ENCODE measurements at places on chromosomes 16 and 17. TPM values are rescaled to one million over a fixed set of nuclear protein-coding genes. Genes with fewer than 3 reads are reported as not detected.

Gene WFDC1
- not detected for total RNA-seq

DNA sequence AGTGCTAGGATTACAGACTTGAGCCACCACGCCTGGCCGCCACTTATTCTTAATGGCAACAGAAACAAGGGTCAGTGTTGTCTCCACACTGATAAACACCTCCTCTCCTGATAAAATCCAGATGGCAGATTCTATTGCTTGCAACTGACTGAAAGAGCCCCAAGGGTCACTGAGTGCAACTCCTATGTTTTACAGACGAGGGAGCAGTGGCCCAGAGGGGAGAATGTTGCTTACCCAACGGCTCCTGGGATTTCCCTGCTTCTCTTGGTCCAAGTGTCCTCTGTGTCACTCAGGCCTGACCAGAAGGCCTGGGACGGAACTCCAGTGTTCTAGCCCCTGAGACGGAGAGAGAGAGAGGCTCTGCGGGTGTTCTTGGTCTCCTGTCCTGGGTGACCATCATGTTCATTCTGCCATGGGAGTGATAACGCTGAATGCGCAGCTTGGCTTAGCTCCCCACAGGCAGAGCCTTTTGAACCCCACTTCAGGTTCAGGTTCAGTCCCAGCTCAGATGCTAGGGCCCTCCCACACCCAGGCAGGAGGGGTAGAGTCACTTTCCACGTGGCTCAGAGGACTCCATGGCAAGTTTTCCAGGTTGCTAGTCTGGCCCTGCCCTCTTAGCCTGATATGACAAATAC lies 77.3 kb upstream of the NLRP1 start:
- no peaks in the 10 kb centered on the region for H3K36me3 ChIP-seq
- no peak for DNase-seq
- no peak overlapping the region for H3K27ac ChIP-seq
- no peak overlapping the region for H3K4me3 ChIP-seq
- H3K27me3 ChIP-seq: no peaks in the 10 kb centered on the region

Gene KLHL10
- total RNA-seq: not detected

GRCh38 chr17:54013072-54013471 lies 190.3 kb downstream of the KIF2B start:
- no peak for DNase-seq
- H3K27ac ChIP-seq: no peak overlapping the region

Gene FOXL1
- total RNA-seq: not detected

DNA sequence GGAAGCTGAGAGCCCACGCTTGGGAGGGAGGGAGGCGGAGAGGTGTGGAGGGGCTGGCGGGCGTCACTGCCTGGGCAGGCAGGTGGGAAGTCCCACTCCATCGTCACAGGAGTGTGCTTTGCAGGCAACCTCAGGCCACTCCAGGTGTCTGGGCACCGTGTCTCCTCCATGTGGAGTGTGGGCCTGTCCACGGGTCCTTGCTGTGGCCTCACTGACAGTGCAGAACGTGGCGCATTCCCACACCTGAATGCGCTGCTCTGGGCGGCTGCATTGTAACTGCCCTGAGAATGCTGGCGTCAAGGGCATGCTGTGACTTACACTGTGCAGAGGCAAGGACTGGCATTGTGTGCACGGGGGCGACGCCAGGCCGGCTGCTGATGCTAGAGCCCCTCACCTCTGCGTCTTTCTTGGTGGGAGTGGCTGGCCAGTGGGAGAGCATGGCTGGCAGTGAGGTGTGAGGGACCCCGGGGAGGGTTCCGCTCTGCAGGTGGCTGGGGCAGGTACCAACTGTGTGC lies 66.4 kb downstream of the BANP start:
- DNase-seq: no peak
- no peaks in the 10 kb centered on the region for H3K4me1 ChIP-seq
- H3K4me3 ChIP-seq: no peak overlapping the region
- H3K27me3 ChIP-seq: no peaks in the 10 kb centered on the region
- no peak overlapping the region for H3K27ac ChIP-seq

GRCh38 chr17:33667671-33668070 lies 374.6 kb upstream of the ASIC2 start:
- H3K4me3 ChIP-seq: no peak overlapping the region
- H3K36me3 ChIP-seq: no peaks in the 10 kb centered on the region
- H3K27me3 ChIP-seq: peaks cover 33% of the 10 kb centered on the region
- DNase-seq: no peak
- peaks cover 12% of the 10 kb centered on the region for H3K4me1 ChIP-seq

DNA sequence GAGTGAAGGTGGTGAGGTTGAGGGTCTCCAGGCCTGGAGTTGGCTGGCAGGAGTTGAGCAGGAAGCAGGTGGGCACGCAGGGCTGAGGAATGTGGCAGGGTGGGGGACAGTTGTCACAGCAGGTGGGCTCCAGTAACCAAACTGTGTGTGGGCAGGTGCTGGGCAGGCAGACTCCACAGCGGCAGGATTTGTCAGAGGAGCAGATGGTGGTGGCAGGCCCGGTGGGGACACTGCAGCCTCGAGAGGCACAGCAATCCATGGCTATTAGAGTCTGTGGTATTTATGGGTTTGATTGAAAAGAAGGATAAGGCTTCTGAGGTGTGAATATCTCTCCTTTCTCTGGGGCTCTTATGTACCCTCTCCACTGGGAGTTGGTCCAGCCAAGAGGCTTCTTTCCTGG lies at the start of gene KRTAP3-3:
Gene KRTAP3-3 (minus strand): TSS at position 326 of the 400 bp plus-strand sequence. CDS start 67 bp downstream, at position 259.
- no peak for DNase-seq
- H3K36me3 ChIP-seq: no peaks in the 10 kb centered on the region
- no peaks in the 10 kb centered on the region for H3K4me1 ChIP-seq
- H3K27me3 ChIP-seq: peaks cover 55% of the 10 kb centered on the region
- no peak within 1 kb of the TSS for H3K27ac ChIP-seq

DNA sequence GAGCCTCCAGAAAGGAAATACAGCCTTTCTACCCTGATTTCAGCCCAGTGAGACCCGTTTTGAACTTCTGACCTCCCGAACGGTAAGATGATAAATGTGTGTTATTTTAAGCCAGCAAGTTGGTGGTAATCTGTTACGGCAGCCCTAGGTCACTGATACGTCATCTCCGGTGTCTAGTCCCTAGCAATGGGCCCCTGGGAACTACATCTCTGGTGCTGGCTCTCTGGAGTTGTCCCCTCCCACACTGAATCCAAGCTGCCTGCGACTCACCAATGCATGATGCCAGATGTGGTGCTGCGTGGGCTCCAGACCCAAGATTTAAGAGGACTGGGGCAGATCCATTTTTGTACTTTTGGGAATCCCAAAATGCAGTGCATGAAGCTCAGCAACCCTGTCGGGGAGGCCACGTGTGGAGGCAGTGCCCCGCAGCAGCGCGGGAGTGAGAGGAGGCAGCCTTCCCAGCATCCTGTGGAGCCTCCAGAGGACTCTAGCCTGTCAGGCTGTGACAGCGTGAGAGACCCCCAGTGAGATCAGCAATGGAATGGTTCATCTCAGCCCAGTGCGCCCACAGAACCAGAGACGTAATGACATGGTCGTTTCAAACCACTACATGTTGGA lies 43.6 kb upstream of the USP7 start:
- no peaks in the 10 kb centered on the region for H3K36me3 ChIP-seq
- no peak for DNase-seq
- H3K4me1 ChIP-seq: peaks cover 7% of the 10 kb centered on the region
- H3K27ac ChIP-seq: no peak overlapping the region

Gene WIPF2
- total RNA-seq: 26.7 TPM

DNA sequence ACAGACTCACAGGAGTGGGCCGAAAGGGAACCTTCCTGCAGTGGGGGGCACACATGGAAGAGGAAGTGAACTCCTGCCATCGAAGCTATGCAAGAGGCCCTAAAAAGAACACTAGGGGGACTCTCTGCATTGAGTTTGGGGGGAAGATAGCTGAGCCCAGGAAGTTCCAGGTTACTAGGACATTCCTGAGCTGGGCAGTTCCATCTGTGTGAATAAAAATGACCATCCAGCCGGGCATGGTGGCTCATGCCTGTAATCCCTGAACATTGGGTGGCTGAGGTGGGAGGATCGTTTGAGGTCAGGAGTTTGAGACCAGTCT lies 211.8 kb downstream of the ZNF423 start:
- DNase-seq: no peak
- H3K4me1 ChIP-seq: no peaks in the 10 kb centered on the region
- H3K27ac ChIP-seq: no peak overlapping the region
- H3K36me3 ChIP-seq: peaks cover 2% of the 10 kb centered on the region

GRCh38 chr17:29533976-29534375 lies 32.9 kb downstream of the ABHD15 start:
- DNase-seq: no peak
- no peak overlapping the region for H3K4me3 ChIP-seq
- H3K27ac ChIP-seq: no peak overlapping the region

- H3K4me3 ChIP-seq: no peak overlapping the region
- H3K27ac ChIP-seq: no peak overlapping the region
- no peaks in the 10 kb centered on the region for H3K4me1 ChIP-seq
- H3K36me3 ChIP-seq: no peaks in the 10 kb centered on the region
- H3K27me3 ChIP-seq: no peaks in the 10 kb centered on the region
- no peak for DNase-seq
These were observed 279.8 kb upstream of the GOT2 start for GRCh38 chr16:59013930-59014329.

Gene RNF222
- total RNA-seq: 0.12 TPM

DNA sequence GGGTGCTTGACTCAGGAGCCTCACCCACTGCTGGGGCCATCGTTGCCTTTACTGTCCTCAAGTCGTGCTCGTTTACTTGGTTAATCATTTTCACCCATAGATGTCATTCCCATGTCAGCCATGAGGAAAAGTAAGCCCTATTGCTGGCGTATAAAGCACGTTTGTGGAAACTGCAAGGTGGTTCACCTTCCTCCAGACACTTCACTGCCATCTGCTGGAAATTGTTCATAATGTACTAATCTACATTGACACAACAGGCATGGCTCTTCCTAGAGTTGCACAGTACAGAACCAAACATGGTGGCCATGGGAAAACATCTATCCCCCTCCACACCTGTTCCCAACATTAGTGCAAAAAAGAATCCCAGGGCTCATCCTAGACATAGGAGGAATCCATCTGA lies 116.6 kb downstream of the ZNF18 start:
- H3K4me1 ChIP-seq: no peaks in the 10 kb centered on the region
- DNase-seq: no peak
- no peak overlapping the region for H3K4me3 ChIP-seq
- no peaks in the 10 kb centered on the region for H3K36me3 ChIP-seq

DNA sequence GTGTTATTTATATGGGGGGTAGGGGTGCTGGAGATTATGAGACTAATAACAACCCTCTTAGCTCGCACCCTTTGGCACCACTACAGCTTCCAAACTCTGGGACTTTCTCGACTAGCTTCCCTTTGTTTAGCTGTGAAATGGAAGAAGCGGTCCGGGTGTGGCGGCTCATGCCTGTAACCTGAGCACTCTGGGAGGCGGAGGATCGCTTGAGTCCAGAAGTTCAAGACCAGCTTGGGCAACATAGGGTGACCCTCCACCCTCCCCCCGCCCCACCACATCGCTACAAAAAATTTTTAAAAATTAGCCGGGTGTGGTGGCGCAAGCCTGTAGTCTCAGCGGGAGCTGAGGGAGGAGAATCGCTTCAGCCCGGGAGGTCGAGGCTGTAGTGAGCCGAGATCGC lies 814 bp upstream of the CDH3 start:
- no peaks in the 10 kb centered on the region for H3K36me3 ChIP-seq
- no peak overlapping the region for H3K27ac ChIP-seq
- no peak overlapping the region for H3K4me3 ChIP-seq
- H3K27me3 ChIP-seq: peaks cover 56% of the 10 kb centered on the region
- peaks cover 18% of the 10 kb centered on the region for H3K4me1 ChIP-seq

Gene CHRNE
- 0.25 TPM for total RNA-seq

Gene RNF43
- 0.12 TPM for total RNA-seq

Gene GAST
- not detected for total RNA-seq

GRCh38 chr17:41415833-41416335 lies 8.5 kb downstream of the KRT37 start:
- no peak for DNase-seq
- no peaks in the 10 kb centered on the region for H3K27me3 ChIP-seq
- no peaks in the 10 kb centered on the region for H3K4me1 ChIP-seq
- no peaks in the 10 kb centered on the region for H3K36me3 ChIP-seq
- H3K4me3 ChIP-seq: no peak overlapping the region
- H3K27ac ChIP-seq: no peak overlapping the region

Gene NPIPB6
- 1.1 TPM for total RNA-seq

Gene NAGPA
- total RNA-seq: 18.8 TPM

Gene CCDC102A
- 8.1 TPM for total RNA-seq

Gene TTLL6
- total RNA-seq: not detected

DNA sequence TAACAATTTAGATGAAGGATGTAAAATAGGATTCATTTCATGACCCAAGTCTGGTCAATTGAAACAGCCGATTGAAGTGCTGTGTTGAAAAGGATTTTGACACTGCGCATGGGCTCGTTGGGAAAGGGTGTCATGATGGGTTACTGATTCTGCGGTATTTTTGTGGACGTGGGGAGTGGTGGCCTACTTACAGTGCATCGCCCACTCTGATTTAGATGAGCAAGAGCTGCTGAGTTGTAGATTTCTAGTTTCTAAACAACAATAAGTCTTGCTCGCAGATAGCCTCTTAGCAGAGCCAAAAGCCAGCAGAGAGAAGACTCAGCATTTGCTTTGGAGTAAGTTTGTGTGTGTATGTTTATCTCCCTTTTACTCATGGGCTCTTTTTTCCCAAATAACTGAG lies 731.0 kb downstream of the MAF start:
- H3K27ac ChIP-seq: no peak overlapping the region
- H3K4me3 ChIP-seq: no peak overlapping the region
- H3K36me3 ChIP-seq: no peaks in the 10 kb centered on the region
- no peak for DNase-seq
- H3K27me3 ChIP-seq: no peaks in the 10 kb centered on the region

GRCh38 chr16:83603723-83604570 lies 203.8 kb upstream of the HSBP1 start:
- DNase-seq: no peak
- no peaks in the 10 kb centered on the region for H3K36me3 ChIP-seq
- no peaks in the 10 kb centered on the region for H3K4me1 ChIP-seq
- no peaks in the 10 kb centered on the region for H3K27me3 ChIP-seq

GRCh38 chr17:64230791-64231408 lies 32.2 kb downstream of the TEX2 start:
- H3K27ac ChIP-seq: no peak overlapping the region
- DNase-seq: no peak
- H3K36me3 ChIP-seq: no peaks in the 10 kb centered on the region
- H3K4me1 ChIP-seq: no peaks in the 10 kb centered on the region
- no peak overlapping the region for H3K4me3 ChIP-seq

Gene CTU2
- 27.2 TPM for total RNA-seq

DNA sequence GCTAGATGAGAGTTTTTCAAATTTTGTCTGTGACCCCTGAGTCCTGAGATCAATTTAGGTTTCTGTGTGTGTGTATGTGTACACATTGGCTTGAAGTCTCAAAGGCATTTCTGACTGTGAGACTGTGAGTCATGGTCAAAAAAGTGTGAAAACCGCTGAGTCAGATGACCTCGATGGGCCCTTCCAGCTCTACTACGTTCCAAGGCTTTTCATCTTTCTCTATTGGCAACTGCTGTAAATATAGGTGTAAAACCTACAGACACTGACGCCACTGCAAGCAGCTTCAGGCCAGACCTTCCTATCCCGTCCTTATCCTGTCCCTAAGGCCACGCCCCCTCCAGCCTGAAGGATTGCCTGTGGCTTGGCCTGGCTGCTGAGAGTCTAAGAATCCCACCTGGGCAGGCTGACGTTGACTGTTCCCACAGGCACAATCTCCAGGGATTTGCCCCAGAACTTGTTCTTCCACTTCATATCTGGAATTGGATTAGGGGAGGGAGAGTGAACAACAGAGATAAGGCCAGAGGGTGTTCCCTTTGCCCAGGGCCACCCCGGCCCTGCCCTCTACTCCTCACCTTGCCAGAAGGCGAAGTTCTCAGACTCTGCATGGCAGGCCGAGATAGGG lies 11.3 kb downstream of the OSBPL7 start:
- H3K36me3 ChIP-seq: peaks cover 23% of the 10 kb centered on the region
- no peak for DNase-seq
- no peaks in the 10 kb centered on the region for H3K4me1 ChIP-seq
